DMS 273 treated with DMSO at 0.1 percent for 48 hours (cell line): ENCODE measurements at places on chromosomes 2 and 18.
A peak's percentile ranks its signal among the peaks of the same experiment; 100 is the strongest.

GRCh38 chr2:227717687-227718567 lies at the start of gene SLC19A3:
TSS of gene SLC19A3 (minus strand) at chr2:227718028. CDS start at chr2:227702318, 15,710 bp downstream.
- DNase-seq: peak; percentile 59

DNA sequence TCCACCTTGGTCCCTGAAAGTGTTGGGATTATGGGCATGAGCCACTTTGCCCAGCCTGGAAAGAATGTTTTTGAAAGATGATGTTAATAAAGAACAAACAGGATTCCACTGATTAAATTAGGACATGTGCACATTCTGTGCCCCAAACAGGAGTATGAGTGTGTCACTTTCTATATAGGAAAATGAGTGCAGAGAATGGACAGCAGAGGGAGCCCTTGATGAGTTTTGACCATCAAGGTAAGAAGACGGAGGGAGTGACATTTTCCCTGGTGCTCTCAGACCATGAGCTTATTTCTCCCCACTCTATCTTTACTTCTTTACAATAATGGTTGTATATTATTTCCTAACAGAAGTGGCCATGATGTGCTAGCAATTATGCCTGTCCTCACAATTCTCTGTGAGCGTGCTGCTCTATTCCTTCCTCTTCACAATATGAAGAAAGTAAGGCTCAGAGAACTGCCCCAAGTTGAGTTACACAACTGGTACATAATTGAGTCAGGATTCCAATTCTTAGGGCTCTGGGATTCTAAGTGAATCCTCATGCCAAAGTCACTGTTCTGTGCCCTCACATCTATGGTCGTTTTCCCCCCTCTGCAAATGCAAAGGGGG lies 20.6 kb downstream of the RPL37A start:
- DNase-seq: peak; percentile 58

DNA sequence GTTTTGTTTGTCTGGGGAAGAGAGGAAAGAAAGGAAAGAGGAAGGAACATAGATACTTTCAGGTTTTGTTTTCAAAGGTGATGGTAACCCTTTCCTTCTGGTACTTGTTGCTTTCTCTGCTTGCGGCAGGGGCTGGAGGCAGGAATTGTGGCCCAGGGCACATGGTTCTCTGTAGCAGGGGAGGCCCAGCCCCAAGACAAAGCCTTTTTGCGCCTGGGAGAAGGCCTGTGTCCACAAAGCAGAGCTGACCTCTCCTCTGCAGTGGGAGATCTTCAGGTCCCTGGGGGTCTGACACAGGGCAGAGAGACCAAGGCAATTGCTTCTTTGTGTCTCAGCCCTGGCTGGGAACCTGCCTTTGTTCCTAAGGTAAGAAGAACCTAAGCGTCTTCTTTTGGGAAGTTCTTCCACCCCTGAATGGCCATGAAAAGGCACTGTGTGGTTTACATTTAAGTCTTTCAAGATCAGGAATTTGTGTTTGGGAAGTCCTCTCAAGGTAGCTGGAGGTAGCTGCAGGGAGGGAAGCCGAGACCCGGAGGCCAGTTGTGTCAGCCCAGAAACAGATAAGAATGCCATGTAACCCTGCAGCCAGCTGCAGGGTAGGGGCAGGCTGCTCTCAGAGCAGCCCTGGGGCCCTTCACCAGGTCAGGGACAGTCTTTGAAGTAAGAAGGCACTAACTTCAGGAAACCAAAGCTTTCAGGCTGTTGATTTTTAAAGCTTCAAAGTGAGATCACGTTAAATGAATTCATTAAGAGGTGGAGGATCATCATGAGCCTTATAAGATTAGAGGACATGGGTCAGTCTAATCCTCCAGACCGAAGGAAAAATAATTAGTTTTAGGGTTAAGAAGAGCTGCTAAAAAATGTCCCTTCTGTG lies 119.3 kb downstream of the STPG4 start:
- DNase-seq: no peak

- DNase-seq: no peak
Observed at GRCh38 chr2:104825124-104825865, 28.6 kb upstream of the POU3F3 start.

GRCh38 chr2:2960441-2961133 lies 417.0 kb downstream of the EIPR1 start:
- no peak for DNase-seq

DNA sequence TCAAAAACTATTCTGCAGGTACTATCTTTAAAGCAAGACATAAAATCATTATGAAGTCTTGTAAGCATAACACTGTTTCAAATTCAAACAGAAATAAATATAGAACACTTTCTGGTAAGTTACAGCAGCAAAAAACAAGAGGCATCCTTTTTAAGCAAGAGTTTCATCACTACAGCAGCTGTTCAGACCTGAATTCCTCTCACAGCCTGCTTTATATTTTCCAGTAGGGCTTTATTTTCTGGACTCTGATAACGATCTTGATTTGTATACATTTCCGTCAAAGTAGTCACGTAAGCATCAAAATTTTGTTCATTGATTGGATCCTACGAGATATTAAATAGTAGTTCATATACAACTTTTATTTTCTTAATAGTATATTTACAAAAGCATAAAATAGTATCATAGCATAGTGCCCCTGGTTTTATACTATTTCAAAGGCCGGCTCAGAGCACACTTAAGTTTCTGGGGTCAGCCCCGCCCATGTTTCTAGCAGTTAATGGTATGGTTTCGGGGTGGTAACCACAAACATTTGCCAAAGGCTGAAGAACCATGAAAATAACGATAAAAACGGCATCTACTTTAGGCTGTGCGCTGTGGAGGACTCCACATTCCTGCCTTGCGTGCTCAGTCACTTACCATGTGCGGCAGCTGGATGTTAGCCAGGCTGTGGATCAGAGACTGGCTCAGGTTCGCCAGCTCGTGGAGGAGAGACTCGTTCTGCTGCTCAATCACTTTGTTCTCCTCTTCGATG lies 47.5 kb upstream of the PXDN start:
- DNase-seq: no peak

- DNase-seq: no peak
Observed at GRCh38 chr2:15836689-15837610, 103.4 kb upstream of the MYCN start.

DNA sequence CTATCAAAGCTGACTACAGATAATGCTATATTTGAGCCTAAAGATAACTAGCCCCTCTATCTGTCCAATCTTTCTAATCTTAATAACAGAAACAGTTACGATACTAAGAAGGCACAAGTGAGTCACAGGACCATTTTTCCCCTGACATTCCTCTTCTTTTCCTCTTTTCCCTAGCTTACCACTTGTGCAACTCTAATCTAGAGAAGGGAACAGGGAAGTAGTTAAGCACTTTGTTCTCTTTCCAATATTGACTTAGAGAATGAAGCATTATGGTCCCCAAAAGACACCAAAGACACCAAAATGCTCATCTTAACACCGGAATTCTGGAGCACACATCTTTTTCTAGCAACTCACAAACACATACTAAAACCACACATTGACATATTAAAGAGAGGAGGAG lies 1.8 kb downstream of the PDE11A start:
- no peak for DNase-seq

GRCh38 chr2:142865924-142866323 lies 11.5 kb upstream of the KYNU start:
- no peak for DNase-seq

- DNase-seq: no peak
Observed at GRCh38 chr2:74939919-74940812, 18.3 kb upstream of the POLE4 start.

DNA sequence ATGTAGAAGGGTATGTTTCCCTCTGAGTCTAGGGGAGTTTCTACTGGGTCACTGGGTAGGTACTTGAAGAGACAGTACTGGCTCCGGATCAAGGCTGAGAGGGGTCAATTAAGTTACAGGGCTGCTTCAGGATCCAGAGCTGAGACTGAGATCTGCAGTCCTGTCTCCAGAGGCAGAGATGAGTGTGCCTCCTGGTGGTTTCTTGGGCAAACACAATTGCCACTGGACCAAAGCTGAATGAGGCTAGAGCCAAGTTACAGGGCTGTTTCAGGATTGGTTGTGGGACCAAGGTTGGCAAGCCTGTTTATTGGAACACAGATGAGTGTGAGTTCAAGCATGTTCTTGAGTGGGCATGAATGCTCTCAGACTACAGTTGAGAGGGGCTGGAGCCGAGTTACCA lies 157.9 kb downstream of the ADCYAP1 start:
- DNase-seq: no peak

DNA sequence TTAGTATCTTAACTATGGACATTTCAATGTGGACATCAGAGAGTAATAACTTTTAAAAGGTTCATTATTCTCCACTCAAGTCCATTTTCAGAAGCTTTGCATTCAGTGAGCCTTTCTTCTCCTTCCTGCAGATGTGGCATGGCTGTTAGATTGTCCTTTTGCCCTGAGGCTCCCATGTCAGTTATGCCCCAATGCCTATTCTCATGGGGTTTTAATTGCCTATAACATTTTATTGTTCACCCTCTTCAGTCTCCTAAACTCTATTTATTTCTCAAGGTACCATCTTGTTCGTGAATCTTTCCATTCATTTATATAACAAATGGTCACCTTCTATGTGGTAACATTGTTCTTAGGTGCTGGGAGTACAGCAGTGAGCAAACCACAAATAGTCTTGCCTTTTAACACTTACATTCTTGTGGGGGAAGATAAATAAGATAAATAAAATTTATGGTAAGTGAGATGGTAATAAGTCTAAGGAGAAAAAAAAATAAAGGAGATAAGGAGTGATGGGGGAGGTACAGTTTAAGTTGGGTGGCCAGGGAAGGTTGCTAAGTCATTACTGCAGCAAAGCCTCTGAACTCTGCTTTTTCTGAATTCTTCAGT lies 277.9 kb upstream of the SIX3 start:
- DNase-seq: no peak
